Stimulated activated CD4-positive, alpha-beta T cell treated with anti-CD3 and anti-CD28 coated beads, Interleukin-12 subunit alpha, Interleukin-12 subunit beta, amount 100 ng/mL, for 4 hours (primary cell): ENCODE measurements at places on chromosomes 1 and 21.

DNA sequence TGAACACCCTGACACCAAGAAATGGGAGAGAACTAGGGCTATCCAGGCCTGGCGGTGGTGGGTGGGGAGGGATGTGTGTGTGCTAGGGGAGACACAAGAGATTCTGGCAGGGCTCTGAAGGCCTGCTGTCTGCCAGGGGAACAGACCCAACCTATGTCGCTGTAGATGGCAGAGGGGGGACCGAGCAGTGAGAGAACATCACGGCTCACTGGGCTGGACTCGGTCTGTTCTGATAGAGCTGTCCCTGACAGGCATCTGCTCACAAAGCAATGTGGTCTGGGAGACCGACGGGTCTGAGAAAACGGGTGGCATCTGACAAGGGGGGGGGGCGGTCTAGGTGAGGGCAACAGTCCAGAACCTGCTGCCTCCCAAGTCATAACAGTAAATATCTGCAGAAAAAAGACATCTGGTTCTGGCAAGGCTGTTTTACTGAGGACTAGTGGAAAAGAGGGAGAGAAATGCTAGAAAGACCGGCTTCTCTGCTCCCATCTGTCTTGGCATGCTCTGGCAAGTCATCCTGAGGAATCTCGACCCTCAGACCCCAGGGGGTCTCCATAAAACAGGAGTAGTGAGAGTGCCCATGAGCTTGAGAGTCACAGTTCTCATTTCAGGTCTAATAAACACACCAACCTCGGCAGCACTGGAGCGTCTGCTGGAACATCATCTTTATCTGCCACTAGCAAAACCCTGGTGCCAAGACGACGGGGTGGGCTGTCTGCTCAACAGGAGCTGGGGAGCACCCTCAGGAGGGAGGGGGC, 36.5 kb downstream of the SLC66A1 start:
- DNase-seq = no peak

GRCh38 chr1:203271018-203271743, 34.1 kb upstream of the BTG2 start:
- DNase-seq = peak; percentile 52

DNA sequence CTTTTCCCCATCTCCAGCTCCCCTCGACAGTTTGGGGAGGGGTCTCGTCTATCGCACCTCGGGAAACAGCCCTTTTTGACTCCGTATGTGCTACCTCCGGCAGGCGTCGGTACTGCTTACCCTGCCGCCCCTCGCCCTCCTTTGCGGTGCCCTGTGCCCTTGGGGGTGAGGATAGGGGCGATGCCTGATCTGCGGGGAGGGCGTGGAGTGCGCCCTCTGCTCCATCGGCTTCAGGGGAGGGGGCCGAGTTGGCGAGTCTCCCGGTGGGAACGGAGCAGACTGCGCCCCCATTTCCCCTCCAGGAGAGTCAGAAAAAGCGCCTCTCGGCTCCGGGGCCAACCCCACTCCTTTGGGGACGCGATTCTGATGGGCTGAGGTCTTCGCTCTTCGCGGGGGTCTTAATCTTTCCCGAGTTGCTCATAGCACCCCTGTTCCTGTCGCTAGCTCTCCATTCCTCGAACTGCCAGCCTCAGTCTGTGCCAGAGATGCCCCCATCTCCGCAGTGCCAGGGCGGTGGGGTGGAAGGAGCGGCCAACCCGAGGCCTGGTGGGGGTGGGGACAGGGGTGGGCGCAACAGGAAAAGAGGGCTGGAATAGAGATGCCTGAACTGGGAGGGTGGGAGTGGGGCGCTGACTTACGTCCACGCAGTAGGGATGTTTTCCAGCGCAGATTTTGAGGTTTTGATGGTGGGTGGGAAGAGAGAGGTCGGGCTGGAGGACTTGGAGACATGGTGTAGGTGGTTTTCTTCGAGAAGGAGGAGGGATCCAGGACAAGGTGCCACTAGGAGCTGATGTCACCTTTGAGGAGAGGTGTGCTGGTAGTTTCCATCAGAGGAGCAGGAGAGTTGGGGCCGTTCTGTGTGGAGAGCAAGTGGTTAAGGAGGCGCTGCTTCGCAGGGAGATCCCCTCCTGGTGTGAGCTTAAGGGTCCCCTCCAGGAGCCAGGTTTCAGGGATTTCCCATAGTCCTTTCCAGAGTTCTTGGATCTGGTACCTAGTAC, 674 bp downstream of the PPFIA4 start:
- DNase-seq = no peak

GRCh38 chr1:62311473-62311943, 7.7 kb downstream of the KANK4 start:
- DNase-seq = no peak

DNA sequence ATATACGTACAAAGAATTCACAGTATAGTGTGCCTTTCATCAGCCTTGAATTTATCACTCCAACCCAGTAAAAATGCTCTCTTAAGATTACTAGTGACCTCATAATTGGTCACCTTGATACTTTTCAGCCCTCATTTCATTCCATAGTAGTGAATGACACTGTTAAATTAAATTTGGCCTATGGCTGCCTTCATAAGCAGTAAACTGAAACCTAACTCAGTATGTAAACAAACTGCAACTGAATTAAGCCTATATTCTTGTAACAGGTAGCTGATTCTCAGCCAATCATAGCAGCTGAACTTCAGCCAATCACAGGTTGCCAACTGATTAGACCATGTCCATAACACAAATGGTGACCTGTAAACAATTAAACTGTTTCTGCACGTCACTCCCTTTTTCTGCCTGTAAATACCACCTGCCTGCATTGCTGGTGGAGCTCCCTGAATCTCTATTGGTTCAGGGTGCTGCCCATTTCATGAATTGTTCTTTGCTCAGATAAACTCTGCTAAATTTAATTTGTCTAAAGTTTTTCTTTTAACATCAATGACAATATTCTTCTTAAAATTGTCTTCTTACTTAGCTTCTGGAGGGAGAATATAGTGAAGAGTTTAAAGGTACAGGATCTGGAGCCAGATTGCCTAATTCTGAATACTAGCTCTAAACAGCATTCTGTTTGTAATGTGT, 24.0 kb upstream of the CAMSAP2 start:
- no peak for DNase-seq

DNA sequence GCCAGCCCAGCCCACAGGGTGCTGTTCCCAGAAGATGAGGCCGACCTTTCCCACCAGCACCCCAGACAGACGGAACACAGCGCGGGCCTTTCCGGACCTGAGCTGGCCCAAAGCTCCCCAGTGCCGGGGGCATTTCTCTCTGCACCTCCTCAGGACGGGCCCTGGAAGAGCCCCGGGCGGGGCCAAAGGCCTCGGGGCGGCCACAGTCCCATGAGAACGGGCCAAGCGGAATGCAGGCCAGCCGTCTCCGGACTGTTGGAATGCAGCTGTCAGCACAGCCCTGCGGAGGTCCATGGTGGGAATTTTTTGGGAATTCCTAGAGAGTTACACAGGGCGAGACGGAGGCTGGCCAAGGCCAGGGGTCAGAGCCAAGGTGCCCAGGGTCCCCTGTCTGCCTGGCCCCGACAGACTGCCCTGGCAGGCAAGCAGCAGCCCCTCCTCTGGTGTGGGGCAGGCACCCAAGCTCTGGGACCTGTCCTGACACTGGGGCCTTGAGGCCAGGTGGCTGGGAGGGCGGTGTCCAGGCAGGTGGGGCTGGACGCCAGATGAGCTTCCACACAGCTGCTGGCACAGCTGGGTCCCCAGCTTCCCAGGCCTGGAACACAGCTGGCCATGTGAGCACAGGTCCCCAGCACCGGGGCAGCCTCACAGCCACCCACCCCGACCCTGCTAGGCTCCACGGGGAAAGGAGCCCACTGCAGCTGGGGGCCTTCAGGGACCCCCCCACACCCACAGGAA, 63.0 kb downstream of the MEGF6 start:
- DNase-seq = no peak

DNA sequence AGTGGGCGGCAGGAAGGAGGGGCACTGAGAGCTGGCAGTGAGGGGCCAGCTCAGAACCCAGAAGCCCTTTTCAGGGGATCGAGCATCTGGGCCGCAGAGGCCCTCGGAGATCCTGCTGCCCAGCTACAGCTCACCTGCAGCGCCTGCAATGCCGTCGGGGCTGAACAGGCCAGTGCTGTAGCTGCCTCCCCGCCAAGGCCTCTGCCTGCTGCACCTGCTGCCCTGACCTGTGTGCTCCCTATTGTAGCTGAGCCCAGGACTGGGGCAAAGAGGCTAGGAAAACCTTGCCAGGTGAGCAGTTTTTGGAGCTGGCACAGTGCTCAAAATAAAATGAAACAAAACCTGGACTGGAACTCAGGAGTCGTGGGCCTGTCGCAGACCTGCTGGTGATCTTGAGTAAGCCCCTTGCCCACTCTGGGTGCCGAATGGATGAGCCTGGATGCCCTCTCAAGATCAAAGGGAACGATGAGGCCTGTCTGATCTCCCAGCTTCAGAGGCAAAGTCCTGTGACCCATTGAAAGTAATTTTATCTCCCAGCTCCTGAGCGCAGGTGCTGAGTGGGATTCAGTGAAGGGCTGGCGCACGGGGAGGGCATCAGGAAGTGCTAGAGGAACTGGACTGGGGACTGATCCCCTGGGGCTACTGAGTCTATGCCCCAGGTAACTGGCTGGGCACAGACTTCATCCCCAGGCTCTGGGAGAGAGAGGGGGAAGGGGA, 154.6 kb downstream of the FOXD2 start:
- no peak for DNase-seq

- no peak for DNase-seq
These were observed 56.1 kb downstream of the ARHGEF10L start for GRCh38 chr1:17595602-17595925.

DNA sequence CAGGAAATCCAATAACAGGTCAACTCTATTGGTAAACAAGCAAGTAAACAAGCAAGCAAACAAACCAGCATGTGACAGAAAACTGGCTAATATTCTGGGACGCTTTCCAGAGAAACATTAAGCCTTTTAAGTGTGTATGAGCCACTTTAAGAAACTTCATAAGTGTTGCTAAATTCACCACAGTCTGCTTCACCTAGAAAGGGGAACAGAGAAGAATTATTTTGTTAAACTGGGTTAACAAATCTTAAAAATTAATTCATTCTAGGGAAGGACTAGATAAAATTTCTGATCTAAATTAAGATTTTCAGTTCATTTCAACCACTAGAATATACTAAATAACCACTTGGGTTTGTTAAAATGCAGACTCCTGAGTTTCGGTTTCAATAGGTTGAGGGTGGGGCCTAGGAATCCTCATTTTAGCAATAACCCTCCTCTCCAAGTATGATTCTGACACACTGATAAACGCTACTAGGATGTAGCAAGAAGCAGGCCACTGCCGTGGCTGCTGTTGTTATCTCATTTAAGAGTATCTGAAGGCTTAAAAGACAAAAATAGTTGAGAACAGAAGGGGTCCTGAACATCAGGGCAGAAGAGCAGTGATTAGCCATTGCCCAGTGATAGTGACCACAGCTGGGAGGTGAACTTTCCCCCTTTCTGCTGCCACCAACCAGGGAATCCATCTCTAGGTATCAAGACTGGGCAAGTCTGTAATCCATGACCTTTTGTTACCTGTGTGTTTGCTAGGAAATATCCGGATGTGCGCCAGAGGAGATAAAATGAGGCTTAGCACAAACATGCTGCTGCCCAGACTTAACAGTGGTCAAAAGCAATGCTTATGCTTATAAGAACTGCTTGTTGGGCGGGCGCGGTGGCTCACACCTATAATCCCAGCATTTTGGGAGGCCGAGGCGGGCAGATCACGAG, 11.2 kb downstream of the CREG1 start:
- DNase-seq = no peak

- no peak for DNase-seq
These were observed 389.7 kb upstream of the RUNX1 start for GRCh38 chr21:35438643-35439404.

DNA sequence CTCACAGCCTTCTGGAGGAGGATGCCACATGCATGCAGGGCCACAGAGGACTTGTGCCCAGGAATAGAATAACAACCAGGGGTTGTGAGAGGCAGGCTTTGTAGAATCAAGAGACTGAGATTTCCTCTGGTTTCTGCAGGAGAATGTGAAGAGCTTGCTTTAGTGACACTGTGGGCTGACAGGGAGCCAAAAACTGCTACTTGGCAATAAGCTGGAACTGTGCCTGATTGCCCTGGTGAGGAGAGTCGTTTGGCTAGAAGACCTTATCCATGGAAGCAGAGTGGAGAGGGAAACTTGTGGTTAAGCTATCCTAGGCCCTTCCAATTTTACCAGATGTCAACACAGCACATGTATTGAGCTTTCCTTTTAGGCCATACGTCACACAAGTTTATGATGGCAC, 902.1 kb downstream of the MRPL39 start:
- DNase-seq = no peak

DNA sequence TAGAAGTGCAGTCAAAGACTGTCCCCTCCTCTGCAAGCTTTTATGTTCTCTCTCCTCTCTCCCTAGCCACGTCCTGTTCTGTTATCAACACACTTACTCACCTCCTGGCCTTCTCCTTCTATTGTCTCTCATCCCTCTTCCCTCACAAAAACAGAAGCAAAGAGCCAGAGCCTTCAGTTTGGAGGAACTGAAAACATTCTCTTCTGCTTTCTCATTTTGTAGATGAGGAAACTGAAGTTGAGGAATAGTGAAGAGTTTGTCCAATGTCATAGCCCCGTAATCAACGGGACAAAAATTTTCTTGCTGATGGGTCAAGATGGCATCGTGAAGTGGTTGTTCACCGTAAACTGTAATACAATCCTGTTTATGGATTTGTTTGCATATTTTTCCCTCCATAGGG, 1.9 kb downstream of the NLRP3 start:
- DNase-seq = no peak

GRCh38 chr1:42142894-42143675, 10.1 kb upstream of the GUCA2B start:
- DNase-seq = no peak

DNA sequence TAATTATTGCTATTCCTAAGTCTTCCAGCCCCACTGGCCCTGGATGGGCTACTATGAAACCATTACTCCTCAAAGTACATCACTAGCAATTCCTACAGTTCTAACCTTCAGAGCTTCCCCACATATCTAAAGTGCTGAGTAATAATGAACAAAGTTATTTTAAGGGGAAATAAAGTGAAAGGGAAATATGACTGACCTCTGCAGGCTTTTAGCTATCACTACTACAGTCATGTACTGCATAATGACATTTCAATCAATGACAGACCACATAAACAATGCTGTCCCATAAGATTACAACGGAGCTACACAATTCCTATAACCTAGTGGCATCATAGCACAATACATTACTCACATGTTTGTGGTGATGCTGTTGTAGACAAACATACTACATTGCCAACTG, 32.5 kb upstream of the ASPM start:
- no peak for DNase-seq

GRCh38 chr1:1788646-1789431, 10.6 kb upstream of the NADK start:
- no peak for DNase-seq
